ENCODE measurements at places on chromosomes 1 and 21.

DNA sequence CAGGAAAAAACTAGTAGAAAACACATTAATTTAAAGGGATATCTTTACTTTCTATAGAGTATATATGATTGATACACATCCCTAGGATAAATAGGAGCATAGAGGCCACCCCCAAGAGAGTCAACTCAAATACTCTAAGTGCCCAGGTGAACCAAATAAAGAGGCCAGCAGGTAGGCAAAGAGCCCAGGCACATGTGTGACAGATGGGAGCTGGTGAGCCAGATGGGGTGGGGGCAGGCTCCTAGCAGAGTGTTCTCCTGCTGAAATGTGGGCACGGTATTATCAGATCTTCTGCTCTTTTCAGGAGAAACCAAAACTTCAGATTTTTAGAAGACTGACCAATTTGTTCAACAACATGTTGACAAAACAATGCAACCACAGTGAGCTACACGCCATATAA lies 333.4 kb upstream of the PKN2 start:
- no peak for DNase-seq

- DNase-seq, result no peak
These were observed 29.0 kb downstream of the VWA5B1 start for GRCh38 chr1:20319456-20320220.

- DNase-seq, result no peak
These were observed 314.2 kb downstream of the RWDD3 start for GRCh38 chr1:95548211-95548610.

DNA sequence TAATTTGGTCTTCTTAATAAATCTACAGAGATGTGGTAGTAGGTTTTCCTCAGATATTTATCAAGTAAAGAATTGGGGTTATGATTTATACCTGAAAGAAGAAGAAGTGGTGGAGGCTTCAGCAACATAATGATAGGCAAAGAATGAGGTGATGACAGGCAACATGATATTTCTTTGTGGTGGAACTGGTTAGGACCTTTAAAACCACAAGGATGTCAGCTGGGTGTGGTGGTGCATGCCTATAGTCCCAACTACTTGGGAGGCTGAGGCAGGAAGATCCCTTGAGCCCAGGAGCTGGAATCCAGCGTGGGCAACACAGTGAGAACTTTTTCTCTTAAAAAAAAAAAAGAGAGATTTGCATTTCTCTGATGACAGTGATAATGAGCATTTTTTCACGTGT lies 34.1 kb upstream of the COL11A1 start:
- no peak for DNase-seq

GRCh38 chr1:219160967-219161366 lies 12.7 kb upstream of the LYPLAL1 start:
- DNase-seq, result no peak

DNA sequence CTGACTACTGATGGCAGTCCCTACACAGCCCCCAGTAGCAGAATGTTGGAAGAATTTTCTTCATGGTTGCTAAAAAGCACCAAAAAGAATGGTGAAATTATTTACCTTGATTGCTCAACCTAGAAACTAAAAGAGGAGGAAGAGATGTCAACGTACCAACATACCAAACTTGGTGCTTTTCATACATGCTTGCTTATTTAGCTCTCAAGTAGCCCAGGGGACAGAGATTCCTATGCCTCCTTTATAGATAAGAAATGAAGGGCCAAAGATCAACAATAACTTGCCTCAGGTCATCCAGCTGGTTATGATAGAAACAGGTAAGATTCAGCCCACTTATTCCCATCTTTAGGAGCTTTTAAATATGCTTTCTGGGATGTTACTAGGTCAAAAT lies 170.6 kb downstream of the PIGK start:
- no peak for DNase-seq

DNA sequence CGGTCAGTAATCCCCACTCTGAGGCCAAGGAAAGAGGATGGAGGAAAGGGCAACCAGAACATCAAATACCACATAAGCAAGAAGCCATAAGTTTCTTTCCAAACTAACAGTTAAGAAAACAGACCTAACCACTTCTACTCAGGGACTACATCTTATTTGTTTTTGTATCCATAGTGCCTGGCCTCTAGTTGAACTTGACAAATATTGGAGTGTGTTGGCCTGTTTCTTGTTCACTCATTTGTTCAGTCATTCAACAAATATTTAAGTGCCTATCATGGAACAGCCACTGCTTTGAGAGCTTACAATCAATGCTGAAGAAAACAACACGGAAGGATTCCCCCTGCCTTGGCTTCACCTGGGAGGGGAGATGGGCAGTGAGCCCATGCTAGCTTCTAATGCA lies 69.7 kb downstream of the ST6GALNAC3 start:
- DNase-seq, result no peak

- no peak for DNase-seq
These were observed 48.2 kb downstream of the SYT2 start for GRCh38 chr1:202662081-202662480.

- DNase-seq, result no peak
These were observed 27.5 kb downstream of the OVGP1 start for GRCh38 chr1:111399792-111400610.

DNA sequence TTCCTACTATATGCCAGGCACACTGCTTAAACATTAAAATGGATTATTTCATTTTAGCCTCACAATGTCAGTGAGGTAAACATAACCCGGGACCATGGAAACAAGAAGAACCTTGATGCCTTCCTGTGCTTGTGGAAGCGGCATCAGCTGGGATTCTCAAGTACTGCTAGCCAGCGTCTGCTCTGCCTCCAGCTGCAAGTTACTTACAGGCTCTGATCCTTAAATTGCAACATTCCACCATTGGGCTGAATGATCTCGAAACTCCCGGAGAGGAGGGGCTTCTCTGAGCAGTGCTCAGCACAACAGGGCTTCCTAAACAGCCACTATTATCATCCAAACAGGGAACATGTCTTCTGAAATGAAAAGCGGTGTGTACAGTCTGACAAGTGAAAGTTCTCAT lies 6.7 kb upstream of the MAN1C1 start:
- DNase-seq, result no peak

GRCh38 chr1:173392895-173393658 lies 84.1 kb upstream of the PRDX6 start:
- no peak for DNase-seq

GRCh38 chr1:233675893-233676292 lies 62.0 kb downstream of the KCNK1 start:
- no peak for DNase-seq

DNA sequence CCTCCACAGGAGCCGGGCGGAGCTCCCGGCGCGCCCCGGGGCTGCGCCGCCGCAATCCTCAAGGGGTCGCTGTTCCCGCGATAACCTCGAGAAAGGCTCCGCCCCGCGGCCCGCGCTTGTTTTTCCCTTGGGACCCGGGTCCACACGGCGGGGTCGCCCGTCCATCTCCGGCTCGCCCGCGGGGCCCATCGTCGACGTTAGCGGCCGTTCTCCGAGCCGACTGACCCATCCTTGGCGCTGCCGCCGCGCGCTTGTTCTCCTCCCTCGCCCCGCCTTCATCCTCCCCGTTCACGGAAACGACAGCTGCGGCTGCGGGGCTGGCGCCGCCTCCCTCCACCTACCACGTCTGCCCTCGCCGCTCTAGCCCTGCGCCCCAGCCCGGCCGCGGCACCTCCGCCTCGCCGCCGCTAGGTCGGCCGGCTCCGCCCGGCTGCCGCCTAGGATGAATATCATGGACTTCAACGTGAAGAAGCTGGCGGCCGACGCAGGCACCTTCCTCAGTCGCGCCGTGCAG lies at the start of gene SH3GLB1:
TSS of gene SH3GLB1 (plus strand) at position 119 of the 514 bp plus-strand sequence. CDS start at position 443, 324 bp downstream.
- peak; percentile 94 for DNase-seq

DNA sequence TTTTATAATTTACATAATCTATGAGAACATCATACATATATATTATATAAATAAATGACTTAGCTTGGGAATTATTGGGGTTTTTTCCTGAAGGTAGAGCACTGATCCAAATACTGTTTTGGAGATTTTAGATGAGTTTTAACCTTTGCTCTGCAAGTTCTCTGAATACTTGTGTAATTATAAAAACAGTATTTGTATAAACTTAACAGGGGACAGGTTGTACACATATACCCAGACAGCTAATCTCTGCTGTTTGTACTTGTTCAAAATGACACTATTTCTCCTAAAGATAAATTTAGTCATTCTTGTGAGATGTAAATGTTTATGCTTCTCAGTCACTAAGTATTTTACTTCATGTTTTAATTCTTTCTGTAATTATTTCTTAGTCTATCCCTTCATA lies 8.7 kb downstream of the AGL start:
- no peak for DNase-seq

GRCh38 chr1:233389169-233389568 lies 61.6 kb downstream of the MAP3K21 start:
- no peak for DNase-seq

DNA sequence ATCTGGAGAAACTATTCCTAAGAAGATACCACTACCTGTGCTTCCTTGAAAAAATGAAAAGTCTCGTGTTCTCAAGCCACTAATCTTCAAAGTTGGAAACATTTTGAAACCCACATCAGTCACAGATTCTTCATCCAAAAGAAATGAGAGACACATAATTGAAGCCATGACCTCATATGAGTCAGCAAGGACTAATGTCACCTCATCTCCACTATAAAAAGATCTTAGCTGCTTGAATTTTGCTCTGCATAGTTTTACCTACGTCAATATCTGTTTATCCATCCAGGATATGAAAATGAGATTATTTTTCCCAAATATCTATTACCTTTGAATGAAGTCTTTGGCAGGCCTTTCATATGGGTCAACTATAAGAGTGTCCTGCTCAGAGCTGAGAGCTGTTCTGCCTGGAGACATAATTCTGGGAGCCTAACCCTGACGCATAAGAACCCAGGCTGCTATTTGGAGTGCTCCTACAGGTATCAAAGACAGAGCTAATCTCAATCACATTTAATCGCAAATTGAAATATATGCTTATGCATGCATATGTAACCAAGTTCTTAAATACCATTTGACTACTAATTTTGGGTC lies 312.5 kb upstream of the PKN2 start:
- no peak for DNase-seq

GRCh38 chr1:78830321-78830720 lies 176.2 kb downstream of the ADGRL4 start:
- no peak for DNase-seq

DNA sequence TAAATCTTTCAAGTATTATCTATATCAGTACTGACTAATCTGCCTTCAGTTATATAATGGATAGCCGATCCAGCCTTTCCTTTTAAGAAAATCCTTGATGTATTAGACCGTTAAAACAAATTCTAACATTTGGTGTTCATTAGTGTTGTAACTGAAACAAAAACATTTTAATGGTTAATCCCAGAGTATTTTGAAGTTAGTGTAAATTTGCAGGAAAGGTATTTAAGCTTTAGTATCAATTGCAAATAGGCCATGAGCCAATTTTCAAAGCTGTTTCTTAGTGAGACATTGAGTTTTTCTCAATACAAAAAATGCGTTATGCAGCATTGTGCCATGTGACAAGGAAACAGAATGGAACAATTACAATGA lies 29.6 kb downstream of the DISP1 start:
- DNase-seq, result no peak

DNA sequence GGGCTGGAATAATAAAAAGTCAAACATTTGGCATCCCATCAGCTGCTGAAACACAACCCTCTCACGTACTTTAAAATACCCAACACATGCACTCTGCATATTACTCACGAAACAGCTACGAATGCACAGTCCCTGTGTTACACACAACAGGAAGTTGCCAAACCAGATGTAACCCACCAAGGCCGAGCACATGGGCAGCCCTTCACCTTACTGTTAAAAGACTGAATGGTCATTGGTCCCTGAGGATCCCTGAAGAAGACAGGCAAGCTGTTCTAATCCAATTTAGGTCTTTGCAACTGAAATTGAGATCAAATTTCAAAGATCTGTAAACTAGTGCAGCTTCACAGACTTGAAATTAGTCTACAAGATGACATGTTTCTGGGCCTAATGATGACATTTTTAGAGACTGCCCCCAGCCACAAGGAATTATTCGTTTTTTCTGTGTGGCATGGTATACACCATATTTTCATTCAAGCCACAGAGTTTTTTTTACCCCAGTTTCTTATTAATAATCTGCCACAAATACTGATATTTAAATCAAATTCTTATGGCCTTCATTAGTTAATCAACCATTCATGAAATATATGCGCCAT lies 25.6 kb upstream of the IER5 start:
- DNase-seq, result no peak

DNA sequence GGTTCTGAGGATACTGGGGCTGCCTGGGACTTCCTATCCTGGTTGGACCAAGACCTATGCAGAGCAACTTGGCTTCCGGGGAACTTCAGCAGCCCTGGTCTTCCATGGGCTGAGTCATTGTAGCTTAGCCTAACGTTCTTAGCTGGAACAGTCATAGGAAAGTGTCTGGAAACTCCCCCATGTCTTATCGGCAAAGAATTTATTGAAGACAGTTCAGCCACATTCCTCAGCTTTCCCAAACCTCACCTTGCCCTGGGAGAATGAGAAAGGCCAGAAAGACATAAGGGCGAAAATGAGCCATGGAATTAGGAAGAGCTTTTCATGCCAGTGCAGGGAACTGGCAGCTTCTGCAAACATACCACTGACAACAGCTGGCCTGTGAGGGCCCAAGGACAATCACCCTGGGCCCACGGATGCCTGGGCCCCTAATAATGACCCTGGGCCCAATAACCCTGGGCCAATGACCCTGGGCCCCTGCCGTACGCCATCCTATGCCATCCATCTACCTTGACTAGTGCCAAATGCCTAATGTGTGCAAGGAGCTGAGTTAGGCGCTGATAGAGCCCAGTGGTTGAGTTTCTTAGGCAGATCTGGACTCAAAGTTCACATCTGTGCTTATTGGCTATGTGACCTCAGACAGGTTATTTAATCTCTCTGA lies 114.4 kb upstream of the GADD45A start:
- no peak for DNase-seq

DNA sequence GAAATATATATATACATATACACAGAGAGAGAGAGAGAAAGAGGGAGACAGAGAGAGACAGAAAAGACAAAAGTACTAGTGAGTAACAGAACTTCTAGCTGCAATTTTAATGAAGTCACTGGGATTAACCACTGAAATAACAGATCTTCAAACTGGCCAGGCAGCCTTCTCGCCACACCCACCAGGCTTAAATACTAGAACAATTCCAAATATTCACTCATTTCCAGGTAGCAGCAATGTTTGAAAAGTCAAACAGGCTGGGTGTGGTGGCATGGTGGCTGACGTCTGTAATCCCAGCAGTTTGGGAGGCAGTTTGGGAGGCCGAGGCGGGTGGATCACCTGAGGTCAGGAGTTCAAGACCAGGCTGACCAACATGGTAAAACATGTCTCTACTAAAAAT lies 5.2 kb downstream of the PRDX1 start:
- DNase-seq, result no peak

- no peak for DNase-seq
These were observed 25.2 kb downstream of the CA6 start for GRCh38 chr1:8970870-8971337.

DNA sequence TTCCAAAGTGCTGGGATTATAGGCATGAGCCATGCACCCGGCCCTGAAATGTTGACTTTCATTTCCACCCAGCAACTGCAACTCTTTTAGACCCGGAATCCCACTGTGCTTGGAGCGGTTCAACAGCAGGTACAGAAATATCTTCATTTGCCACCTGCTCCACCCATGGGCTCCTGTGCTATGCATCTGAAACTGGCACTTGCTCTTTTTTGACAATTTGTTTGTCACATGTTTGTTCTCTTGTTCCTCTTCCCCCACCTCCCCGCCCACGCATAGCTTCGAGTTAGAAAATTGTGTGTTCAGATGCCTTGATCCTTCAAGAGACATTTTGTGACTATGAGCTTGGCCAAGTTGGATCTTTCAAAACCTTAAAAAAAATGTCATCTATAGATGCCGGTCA lies 2.4 kb upstream of the IFNLR1 start:
- DNase-seq, result no peak
